ENCODE measurements at places on chromosomes 4 and X. TPM values are rescaled to one million over a fixed set of nuclear protein-coding genes. Genes with fewer than 3 reads are reported as not detected.
A peak's percentile ranks its signal among the peaks of the same experiment; 100 is the strongest.

DNA sequence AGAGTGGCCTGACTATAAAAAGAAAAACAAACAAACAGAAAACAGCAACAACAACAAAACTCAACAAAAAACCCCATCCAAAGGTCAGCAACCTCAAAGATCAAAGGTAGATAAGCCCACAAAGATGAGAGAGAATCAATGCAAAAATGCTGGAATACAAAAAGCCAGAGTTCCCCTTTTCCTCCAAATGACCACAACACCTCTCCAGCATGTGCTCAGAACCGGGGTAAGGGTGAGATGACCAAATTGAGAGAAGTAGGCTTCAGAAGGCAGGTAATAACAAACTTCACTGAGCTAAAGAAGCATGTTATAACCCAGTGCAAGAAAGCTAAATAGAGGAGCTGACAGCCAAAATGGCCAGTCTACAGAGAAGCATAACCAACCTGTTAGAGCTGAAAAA, 43.5 kb upstream of the ANTXR2 start:
- DNase-seq = no peak

DNA sequence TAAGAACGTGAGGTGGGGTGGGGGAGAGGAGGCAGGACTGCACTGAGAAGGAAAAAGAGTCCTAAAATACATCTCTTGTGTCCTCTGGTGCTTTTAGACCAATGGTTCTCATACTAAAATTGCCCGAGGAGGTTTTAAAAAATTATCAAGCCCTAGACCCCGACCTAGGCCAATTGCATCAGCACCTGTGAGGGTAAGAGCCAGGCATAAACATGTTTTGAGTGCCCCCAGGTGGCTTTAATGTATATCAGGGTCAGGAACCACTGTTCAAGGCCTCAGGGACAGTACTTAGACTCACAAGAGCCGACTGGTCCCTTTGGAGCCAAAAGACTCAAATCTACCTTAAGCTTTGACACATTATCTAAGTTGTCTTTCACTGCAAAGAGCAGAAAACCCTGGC, 37.5 kb upstream of the TMEM150C start:
- no peak for DNase-seq

GRCh38 chr4:154164931-154165839, 326.4 kb downstream of the DCHS2 start:
- DNase-seq = no peak

GRCh38 chr4:55920571-55920970, 28.2 kb upstream of the CEP135 start:
- no peak for DNase-seq

GRCh38 chr4:74366367-74366911, 1.5 kb downstream of the EREG start:
- DNase-seq = no peak

- no peak for DNase-seq
These were observed 119.8 kb upstream of the TRIM2 start for GRCh38 chr4:153084224-153084979.

DNA sequence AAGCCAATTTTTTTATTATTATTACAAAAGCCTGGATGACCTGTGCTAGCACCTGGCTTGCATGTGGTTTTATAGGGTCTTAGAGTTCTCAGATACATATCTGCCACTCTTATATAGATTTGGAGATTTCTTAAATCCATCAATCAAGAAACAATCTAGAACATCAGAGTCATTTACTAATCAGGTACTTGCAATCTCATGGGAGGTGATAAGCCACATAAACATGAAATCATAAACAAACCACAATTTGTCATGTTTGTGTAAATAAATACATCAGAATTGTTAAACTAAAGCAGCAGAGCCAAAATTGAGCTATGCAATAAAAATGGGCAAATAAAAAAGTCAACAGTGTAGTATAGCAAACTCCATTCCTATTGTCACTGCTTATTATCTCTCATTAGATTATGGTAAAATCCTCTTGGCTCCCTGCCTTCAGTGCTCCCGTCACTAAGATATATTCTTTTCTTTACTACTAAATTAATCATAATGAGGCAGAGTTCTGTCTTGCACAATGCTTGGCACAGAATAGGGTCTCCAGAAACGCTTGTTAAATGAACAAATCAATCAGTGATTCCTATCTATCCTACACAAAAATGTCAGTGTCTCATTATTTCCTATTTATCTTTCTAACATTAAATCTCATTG, 108.7 kb upstream of the TTC29 start:
- no peak for DNase-seq

DNA sequence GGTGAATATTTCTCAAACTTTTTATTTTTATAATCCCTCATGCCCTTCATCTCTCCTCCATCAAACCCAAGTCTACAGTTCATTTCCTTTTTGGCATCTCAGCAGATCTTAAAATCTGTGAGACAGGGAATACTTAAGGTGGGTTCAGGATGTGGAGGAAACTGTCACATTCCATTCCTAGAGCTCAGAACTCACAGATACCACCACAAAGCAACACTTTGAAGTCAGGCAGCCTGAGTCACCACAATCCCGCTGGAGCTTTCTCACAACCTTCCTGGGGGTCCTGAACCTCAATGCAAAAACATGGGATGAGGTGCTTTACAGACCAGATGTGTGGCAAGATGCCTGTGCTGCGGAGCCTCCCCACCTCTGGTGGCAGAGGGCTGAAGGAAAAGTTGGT, 63.2 kb downstream of the HHIP start:
- DNase-seq = no peak

DNA sequence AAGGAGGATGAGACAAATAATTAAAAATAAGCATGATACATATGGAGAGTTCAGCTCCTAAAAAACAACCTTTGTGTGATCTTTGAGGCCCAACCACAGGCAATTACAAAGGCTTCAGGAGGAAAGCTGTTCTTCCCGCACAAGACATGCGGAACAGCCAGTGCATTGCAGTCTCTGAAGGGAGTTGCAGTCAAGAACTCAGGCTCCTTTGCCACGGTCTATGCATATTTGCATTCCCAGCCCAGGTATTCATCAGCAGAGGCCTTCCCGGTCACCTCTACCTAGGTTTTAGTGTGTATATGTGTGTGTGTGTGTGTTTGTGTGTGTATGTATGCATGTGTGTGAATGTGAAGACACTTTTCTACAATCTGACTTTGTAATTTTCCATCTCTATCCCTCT, 600.6 kb upstream of the PCDH10 start:
- no peak for DNase-seq

- no peak for DNase-seq
These were observed 148.6 kb downstream of the GC start for GRCh38 chr4:71635139-71635748.

GRCh38 chrX:145609951-145610511, 207.6 kb upstream of the SLITRK2 start:
- no peak for DNase-seq

- DNase-seq = peak; percentile 31
These were observed at the start of gene PAK3 for GRCh38 chrX:111095974-111096895. TSS of gene PAK3 (plus strand) at chrX:111096191. CDS start at chrX:111123104, 26,913 bp downstream.

DNA sequence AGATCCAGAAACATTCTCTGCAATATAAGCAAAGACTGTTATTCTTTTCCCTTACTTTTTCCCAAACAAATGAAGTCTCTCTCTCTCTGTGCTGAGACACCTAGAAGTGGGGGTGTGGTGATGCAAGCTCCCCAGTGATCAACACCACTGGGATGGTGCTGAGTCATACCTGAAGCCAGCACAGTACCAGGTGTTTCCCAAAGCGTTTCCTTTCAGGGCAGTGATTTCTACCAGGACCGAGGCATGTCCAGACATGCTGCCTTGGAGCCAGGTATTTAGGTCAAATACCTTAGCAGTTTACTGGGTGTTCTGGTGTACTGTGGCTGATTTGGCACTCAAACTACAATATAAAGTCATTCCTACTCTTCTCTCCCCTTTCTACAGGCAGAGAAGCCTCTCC, 726.5 kb downstream of the FAM133A start:
- no peak for DNase-seq

DNA sequence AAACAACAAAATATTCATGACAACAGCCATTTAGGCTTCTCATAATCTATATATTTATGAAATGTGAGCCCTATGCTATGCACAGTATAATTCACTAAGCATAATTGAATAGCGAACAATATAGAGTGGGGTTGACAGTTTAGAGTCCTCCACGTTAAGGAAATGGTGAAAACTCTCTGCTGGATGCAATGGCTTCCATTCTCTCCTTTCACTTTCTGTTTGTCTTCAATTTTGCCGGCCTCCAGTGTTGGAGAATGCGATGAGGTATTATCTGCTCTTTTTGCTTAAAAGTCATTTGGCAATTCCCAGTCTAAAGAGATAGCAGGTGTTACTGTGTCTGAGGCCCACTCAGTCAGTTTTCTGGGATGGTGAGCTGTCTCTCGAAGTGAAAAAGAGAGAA, 52.1 kb downstream of the NPY5R start:
- DNase-seq = no peak

DNA sequence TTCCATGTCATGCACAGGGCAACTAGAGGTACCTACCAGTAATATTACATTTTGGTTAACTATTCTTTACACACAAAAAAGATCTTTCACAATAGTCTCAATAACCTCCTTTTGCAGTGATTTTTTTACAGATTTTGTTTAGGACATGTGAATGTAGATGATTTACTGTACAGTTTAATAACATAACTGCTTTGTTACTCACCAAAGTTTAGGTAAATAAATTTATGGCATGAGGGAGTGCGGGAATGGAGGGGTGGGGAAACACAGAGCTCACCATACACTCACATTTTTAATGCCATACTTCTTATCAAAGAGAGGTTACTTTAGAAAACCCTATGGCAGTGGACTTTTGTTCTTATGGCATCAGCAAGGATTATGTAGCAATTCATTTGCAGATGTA, 93.1 kb upstream of the TEX13A start:
- DNase-seq = no peak

- DNase-seq = no peak
These were observed 40.7 kb downstream of the KLF3 start for GRCh38 chr4:38704622-38705154.

DNA sequence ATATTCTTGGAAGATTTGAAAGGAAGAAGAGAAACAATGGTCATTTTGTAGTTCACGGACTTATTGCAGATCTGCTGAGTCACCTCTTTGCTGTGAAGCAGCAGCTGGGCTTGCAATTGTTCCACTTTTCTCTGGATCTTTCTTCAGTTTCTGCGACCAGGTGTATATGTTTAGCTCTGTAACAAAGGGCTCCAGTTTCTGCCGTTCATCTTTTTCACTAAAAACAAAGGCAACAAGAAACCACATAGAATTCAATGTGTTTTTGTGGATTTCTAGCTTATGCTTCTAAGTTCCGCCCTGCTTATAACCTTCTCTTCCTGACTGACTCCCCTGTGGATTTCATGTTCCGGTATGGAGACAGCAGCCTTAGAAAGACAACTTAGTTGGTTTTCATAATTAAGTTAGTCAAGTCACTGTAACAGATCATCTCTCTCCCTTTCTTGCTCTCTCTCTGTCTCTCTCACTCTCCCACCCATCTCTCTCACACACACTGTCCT, 121.6 kb upstream of the EPHA5 start:
- DNase-seq = no peak

The ART3 gene
- total RNA-seq = 80.4 TPM

The POLN gene
- not detected for total RNA-seq

The ADGRA3 gene
- total RNA-seq = 30.3 TPM

The MAGED4 gene
- 0.15 TPM for total RNA-seq

The CCSER1 gene
- 0.39 TPM for total RNA-seq

The AFM gene
- total RNA-seq = not detected
